Colonic mucosa (tissue), 4 donors: ENCODE measurements at places on chromosomes 1 and 21. TPM values are rescaled to one million over a fixed set of nuclear protein-coding genes. Genes with fewer than 3 reads are reported as not detected.

SLC5A3 gene
- 28.6 TPM for total RNA-seq

NTRK1 gene
- total RNA-seq = 1.1 TPM

ZC3H12A gene
- total RNA-seq = 18.2 TPM

GFI1 gene
- 8.7 TPM for total RNA-seq

KCNN3 gene
- total RNA-seq = 2.5 TPM

CAPN9 gene
- 14.3 TPM for total RNA-seq

SPAG17 gene
- not detected for total RNA-seq

RAD54L gene
- total RNA-seq = 27.5 TPM

NPPB gene
- not detected for total RNA-seq

VHLL gene
- not detected for total RNA-seq
